Endodermal cell (in vitro differentiated cells): ENCODE measurements at places on chromosomes 7 and 10. TPM values are rescaled to one million over a fixed set of nuclear protein-coding genes. Genes with fewer than 3 reads are reported as not detected.

SPDYE11 gene
- not detected in 2 replicates for total RNA-seq

GNGT1 gene
- total RNA-seq: not detected in 3 replicates

GBX1 gene
- not detected in 2 replicates for total RNA-seq

ADCY1 gene
- 13.6 and 15.3 TPM in 2 replicates for total RNA-seq

SYT15 gene
- total RNA-seq: 0.45 to 3.2 TPM (median 1.8 TPM) in 3 replicates

COL26A1 gene
- total RNA-seq: 41.2 and 41.9 TPM in 2 replicates

EBLN1 gene
- total RNA-seq: not detected in 2 replicates

DNTT gene
- total RNA-seq: not detected in 2 replicates

PSD gene
- total RNA-seq: 2.8 and 4.2 TPM in 2 replicates

TLX1 gene
- total RNA-seq: not detected in 2 replicates

PLCE1 gene
- 13.0 and 13.1 TPM in 2 replicates for total RNA-seq

EPO gene
- 0.29 and 0.33 TPM in 2 replicates for total RNA-seq

CABCOCO1 gene
- 0.93 and 1.0 TPM in 2 replicates for total RNA-seq

C10orf105 gene
- 0.13 and 0.27 TPM in 2 replicates for total RNA-seq

SLC29A4 gene
- 12.6 and 15.0 TPM in 2 replicates for total RNA-seq

SFRP5 gene
- 1.3 and 1.8 TPM in 2 replicates for total RNA-seq

HEPACAM2 gene
- not detected in 3 replicates for total RNA-seq

LLCFC1 gene
- not detected in 2 replicates for total RNA-seq

LEP gene
- total RNA-seq: not detected in 2 replicates

BTBD16 gene
- total RNA-seq: not detected in 3 replicates

ACSL5 gene
- total RNA-seq: not detected in 3 replicates

PILRB gene
- 39.6 and 51.9 TPM in 2 replicates for total RNA-seq

JAKMIP3 gene
- total RNA-seq: 0.90 and 0.99 TPM in 2 replicates

NME8 gene
- 1.9 and 2.3 TPM in 2 replicates for total RNA-seq

TOMM7 gene
- 291 to 356 TPM (median 352 TPM) in 3 replicates for total RNA-seq

TMEM178B gene
- 1.5 and 4.1 TPM in 2 replicates for total RNA-seq

MDH2 gene
- total RNA-seq: 233 to 267 TPM (median 253 TPM) in 3 replicates

C7orf25 gene
- 2.2 to 7.0 TPM (median 4.8 TPM) in 3 replicates for total RNA-seq

FRA10AC1 gene
- 16.5 and 17.1 TPM in 2 replicates for total RNA-seq

AGMO gene
- total RNA-seq: 1.9 and 2.2 TPM in 2 replicates

ASZ1 gene
- not detected in 3 replicates for total RNA-seq

MRLN gene
- not detected in 3 replicates for total RNA-seq

ASB10 gene
- not detected in 2 replicates for total RNA-seq

HTR7 gene
- 0.59 and 0.70 TPM in 2 replicates for total RNA-seq

PRPS1L1 gene
- not detected in 2 replicates for total RNA-seq
